ENCODE measurements at places on chromosomes 6 and 20.
A peak's percentile ranks its signal among the peaks of the same experiment; 100 is the strongest.

DNA sequence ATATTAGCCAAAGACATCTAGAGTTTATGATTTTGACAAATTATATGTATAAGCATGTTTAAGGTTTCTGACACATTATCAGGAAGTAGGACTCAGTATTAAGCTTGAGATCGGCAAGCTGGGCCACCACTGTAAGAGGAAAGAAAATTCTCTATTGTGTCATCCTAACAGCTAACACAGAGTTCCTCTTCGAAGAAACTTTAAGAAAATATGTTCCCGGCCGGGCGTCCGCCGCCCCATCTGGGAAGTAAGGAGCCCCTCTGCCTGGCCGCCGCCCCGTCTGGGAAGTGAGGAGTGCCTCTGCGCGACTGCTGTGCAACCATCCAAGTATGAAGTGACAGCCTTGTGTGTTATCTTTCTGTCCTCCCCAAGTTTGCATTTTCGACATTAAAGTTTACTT, 23.0 kb downstream of the USP49 start:
- no peak for DNase-seq

GRCh38 chr20:24382331-24382730, 87.1 kb upstream of the SYNDIG1 start:
- DNase-seq: no peak

DNA sequence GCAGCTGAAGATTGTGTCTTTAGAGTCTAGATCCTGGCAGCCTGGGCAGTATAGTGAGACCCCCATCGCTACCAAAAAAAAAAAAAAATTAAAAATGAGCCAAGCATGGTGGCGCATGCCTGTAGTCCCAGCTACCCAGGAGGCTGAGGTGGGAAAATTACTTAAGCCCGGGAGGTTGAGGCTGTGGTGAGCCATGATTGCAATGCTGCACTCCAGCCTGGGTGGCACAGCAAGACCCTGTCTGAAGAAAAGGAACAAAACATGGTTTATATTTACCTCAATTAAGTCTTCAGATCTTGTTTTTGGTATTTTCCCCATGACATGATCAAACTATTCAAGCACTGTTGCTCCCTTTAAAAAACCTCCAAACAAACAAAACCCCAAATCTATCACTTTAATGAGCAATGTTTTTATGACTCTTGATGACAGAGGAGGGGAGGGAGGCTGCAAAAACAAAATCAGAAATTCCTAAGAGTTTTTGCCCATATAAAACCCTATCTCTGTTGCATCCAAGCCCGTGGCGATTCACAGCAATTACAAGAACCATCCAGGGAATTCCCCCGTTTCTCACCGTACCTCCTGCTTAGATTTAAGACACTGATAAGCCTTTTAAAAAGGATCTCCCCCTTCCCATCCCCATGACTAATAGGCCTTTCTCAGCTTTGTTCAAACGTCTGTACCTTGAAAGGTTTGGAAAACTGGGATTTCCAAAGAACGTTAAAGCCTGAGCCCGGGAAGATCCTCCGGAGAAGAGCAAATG, 259.9 kb downstream of the BMP7 start:
- no peak for DNase-seq

DNA sequence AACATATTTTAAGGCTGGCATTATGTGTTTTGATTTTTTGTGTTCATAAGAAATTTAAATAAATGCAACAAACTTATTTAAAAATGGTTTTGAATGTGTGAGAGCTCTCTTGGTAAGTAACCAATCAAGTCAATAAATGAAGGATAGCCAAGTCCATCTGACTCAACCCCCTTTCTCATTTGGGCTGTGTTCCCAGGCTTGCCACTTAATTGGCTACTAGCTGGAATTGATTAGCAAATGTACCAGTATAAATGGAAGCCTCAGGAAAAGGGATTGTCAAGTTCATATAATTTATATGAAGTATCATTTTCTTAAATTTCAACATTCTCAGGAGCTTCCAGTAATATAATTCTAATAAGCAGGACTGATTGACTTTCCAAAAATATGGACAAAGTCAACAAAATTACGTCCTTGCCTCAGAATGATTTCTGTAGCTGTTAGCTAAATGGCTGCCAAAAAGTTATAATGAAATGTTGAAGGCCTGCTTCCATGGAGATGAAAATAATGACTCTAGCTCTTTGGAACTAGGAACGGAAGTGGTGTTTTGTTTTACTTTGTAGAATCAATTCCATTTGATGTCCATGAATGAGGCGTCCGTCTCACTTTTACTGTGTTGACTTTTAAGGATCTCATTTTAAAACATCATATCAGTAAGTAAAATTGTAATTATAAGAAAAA, 614.9 kb downstream of the CDH26 start:
- no peak for DNase-seq

GRCh38 chr20:5100684-5101347, 18.9 kb downstream of the PCNA start:
- peak; percentile 67 for DNase-seq

- no peak for DNase-seq
These were observed 9.8 kb downstream of the RBM38 start for GRCh38 chr20:57400821-57401564.

DNA sequence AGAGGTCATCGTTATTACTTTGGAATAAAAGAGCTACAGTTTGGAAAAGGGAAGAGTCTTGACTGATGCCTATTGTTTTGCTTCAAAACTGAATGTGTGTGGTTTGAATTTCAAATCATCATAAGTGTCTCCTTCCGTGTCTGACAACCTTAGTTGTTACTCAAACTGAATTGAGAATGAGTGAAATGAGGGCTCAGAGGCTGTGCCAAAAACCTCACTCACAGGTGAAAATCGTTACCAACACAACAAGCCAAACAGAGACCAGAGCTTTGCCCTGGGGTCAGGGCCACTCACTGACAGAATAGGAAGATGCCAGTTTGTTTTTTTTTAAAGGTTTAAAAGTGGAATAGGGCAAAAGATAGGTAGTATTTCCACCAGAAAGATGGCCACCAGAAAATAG, 15.2 kb upstream of the SIRT5 start:
- no peak for DNase-seq

GRCh38 chr6:161870236-161870901, 596.5 kb upstream of the AGPAT4 start:
- no peak for DNase-seq
